KG1 (cell line): ENCODE measurements at places on chromosomes 16 and 17.

GRCh38 chr17:19346351-19347255, 15.9 kb downstream of the B9D1 start:
- DNase-seq = no peak

DNA sequence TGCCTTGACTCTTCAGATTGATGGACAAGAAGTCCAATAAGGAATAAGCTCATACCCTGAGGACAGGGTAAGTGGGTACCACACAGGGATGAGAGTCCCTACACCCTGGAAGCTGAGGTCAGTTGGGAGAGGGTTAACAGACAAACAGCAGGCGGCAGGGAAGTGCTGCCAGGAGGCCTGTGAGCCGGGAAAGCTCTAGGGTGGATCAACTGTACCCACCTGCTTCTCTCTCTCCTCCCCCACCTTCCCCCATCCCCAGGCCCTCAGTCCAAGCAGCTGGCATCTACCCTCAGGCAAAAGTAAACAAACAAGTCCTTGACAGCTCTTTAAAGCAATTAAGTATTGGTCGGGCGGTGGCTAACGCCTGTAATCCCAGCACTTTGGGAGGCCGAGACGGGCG, 20.7 kb upstream of the MYLK3 start:
- DNase-seq = no peak

DNA sequence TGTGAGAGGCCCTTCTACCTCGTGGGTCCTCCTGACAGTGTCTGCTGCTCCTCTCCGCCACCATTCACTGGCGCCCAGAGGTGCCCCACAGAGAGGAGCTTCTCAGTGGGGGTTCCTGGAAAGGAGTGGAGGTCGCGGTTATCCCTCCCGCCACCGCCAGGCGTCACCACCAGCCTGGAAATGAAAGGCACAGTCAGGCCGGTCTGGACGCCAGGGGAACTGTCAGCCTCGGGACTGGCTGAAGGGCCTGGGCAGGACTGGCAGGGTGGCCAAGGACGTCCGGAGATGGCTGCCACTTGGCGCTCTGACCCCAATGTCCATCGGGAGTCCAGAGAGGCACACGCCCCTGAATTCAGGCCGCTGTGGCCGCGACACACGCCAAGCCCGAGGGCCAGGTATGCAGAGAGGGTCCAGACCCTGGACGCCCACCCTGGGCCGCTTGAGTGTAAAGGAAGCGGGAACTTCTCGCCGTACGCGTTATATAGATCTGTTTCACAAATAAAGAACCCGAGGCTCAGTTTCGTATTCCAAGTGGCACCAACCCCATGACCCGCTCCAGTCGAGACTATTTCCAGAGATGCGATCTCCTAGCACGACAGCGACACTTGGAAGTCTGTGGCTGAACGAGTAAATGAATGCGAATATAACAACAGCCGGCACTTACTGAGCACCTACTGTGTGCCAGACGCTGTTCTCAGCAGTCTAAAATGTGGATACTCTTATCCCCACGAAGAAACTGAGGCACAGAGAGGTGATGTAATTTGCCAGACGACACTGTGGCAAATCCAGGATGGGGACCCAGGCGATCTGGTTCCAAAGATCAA, 7.6 kb upstream of the NXPH3 start:
- peak; percentile 88 for DNase-seq

- DNase-seq = no peak
These were observed 52.4 kb upstream of the ENDOV start for GRCh38 chr17:80362428-80363119.

- DNase-seq = no peak
These were observed 57.7 kb downstream of the CMC2 start for GRCh38 chr16:80948886-80949493.

DNA sequence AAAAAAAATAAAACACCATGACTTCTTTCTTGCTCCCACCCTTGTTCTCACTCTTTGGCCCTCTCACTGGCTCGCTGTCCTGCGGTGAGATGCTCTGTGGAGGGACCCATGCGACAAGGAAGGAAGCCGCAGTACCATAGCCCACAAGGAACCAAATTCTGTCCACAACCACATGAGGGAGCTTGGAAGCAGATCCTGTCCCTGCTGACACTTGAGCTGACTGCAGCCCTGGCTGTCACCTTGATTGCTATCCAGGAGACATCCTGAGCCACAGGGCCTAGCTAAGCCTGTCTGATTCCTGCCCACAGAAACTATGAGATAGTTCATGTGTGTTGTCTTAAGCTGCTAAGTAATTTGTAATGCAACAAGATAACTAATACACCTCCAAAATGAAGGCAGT, 4.8 kb upstream of the MT2A start:
- no peak for DNase-seq

- DNase-seq = no peak
These were observed 151.9 kb upstream of the GSE1 start for GRCh38 chr16:85461022-85461813.

GRCh38 chr16:75105306-75106061, 11.1 kb downstream of the LDHD start:
- DNase-seq = no peak

DNA sequence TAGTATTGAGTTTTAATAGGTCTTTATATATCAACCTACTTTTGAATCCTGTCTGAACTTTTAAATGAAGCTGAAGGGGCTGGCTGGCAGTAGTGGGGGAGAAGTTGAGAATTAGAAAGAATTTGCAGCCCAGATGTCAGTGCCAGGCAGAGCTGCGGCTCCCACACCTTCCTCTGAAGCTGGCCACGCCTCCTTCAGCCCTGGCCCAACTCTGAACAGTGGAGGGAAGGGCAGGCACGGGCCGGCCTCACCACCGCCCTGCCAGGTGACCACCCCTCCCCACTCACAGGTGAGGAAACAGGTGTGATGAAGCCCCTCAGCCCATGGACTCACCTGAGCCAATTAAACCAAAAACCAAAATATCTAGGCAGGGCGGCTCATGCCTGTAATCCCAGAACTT, 87.0 kb downstream of the MGAT5B start:
- DNase-seq = no peak

GRCh38 chr17:66373944-66374817, 71.8 kb downstream of the PRKCA start:
- DNase-seq = no peak

GRCh38 chr16:46885960-46886763, 2.0 kb downstream of the GPT2 start:
- DNase-seq = no peak

DNA sequence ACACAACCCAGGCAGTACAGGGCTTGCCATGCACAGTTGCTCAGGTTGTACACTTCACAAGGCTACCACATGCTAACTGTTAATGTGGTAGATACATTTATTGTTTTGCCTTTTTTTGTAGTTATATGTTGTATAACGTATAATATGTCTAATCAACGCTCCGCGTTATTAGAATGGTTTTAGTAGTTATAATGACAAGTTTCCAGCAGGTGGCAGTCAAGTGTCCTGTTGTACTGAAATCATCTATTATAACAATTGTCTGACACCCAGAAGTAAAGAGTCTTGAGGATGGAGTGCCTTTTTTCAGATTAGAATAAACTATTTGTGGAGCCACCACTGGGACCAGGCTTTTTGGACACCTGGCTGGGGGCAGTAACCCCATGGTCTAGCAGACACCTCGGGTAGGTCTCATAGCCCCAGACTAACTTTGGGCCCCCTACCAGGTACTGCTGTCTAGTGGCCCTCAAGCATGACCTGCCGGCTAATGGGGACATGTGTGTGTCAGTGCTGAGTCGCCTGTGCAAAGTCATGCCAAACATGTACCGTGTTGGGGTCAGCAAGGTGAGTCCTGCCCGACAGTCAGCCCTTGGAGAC, 32.8 kb downstream of the MYO15A start:
- DNase-seq = peak; percentile 1

DNA sequence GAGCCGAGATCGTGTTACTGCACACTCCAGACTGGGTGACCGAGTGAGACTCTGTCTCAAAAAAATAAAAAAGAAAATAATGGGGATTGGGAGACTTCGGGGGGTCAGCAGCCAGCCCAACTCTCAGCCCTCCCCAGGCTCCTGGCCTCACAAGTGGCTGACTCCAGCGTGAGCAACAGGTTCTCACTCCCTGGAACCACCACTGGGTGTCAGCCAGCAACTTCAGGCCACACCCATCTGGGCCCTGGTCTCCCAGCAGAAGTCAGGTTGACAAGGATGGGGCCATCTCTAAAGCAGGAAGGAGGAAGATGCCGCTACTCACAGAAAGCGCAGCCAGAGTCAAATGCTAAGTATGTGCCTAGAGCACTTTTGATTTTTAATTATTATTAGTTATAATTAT, 139.4 kb downstream of the C16orf78 start:
- DNase-seq = no peak

DNA sequence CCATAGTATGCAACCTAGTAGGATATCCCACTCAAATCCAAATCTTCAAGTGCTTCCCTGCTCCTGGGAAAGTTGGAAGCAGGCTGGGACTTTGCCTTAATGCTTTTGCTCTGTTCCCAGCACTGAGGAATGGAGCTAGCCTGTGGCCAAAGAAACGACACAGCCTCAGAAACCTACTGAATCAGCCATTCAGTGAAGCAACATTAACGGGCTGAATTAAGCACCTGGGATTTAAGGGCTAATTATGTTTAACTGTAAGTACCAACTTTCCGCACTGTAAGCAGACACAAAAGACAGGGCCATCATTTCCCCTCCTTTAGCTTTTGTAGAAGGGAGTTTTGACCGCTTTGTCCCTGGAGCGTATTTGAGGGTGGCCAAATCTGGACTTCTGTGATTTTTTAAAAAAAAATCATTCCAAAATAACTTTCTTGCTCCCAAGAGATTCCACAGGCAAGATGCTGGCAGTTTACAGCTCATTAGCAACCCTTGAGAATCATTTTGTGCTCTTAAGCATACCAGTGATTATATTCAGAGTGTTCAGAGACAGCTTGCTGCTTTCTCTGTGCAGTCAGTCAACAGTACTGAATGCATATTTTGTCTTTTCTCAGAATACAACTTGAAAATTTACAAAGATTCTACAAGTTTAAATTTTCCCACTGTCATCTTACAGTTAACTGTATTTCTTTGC, 17.6 kb upstream of the NOL11 start:
- DNase-seq = no peak

DNA sequence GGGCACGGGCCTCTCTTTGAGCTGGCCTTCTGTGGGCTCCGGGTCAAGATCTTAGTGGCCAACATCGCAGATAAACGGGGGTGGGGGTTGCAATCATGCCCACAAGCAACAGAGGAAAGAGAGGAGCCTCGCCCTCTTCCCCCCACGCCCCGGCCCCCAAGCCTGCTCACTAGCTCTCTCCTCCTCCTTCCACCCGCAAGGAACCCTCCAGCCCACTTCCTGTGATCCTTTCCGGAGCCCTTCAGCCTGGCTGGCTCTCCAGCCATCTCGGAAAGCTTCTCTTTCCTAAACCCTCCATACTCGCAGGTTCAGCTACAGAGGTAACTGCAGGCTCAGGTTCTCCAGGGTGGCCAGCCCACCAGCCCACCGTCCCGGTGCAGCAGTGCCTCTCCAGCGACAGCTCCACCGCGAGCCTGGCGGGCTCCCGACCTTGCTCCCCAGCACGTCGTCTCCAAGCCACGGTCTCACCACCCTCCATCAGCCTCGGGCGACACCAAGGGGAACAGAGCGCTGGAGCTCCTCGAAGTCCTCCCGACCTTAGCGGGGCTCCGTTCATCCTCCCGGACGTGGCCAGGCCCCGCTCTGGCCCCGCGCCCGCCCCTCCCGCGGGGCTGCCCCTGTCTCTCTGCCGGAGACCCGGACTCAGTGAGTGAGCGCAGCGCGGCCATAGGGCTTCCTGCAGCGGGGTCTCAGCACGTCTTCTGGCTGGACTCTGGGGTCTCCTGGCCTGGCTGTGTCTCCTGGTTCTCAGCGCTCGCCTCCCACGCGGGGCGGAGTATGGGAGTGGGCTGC, 12.9 kb upstream of the ODF4 start:
- no peak for DNase-seq

- no peak for DNase-seq
These were observed 28.8 kb downstream of the ATP2C2 start for GRCh38 chr16:84397090-84397489.

DNA sequence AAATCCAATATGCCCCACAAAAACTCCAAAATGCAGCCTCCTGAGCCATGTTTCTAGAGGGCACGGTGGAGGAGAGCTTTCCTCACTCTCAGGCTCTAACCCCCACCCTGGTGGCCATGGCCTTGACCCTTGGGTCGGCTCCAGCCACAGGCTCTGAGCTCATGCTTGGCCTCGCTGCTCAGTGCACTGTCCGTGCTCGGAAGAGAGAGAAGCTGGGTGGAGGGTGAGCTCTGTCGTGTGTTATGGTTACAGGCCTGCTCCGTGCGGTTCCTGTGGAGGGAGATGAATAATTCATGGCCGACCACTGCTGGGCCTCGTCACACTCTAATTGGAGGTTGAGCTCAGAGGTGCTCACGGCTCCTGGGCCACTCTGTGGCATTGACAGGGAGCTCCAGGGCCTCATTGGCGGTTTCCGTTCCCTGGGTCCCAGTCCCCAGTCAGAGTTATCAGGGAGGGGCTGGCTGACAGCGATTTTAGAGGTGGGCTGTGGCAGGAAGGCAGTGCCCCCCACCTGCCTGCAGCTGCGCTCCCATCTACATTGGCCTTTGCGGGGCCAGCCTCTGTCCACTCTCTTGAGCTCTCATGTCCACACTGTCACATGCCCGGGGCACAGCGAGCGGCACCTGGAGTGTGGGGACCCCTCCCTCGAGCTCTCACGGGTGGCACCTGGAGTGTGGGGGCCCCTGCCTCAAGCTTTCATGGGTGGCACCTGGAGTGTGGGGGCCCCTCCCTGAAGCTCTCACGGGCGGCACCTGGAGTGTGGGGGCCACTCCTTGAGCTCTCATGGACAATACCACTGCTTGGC, 24.9 kb downstream of the ACSF3 start:
- no peak for DNase-seq
